ENCODE measurements at places on chromosomes 16 and 17. TPM values are rescaled to one million over a fixed set of nuclear protein-coding genes. Genes with fewer than 3 reads are reported as not detected.

DNA sequence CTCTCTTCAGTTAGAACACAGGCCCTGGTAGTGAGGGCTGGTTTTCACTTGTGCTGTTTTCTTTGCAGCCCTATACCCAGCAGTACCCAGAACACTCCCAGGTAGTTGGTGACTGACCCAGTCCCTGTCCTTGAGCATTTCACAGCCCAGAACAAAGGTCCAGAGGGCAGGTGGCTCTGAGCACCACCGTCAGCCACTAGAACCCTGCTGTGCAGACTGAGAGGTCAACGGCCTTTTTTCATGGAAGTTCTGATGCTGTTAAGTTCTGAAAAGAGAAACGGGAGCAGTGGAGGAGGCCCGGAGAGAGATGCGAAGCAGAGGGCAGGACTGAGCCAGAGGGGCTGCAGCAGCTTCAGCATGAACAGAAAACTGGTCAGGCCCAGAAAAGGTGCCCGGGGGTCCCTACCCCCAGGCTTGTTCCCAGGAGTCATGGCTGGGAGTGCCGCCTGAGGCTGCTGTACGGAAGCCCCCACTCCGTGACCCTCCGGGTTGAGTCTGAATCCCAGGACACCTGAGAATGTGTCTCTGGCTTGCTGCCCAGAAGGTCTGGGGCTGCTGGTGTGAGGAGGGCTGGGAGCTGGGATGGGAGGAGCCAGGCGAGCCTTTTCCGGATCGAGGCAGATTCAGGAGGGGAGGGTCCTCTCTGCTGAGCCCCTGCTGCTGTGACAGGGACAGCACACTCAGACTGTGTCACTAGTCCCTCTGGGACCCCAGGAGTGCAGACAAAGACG, 8.7 kb downstream of the ZNF276 start:
- peaks cover 27% of the 10 kb centered on the region for H3K4me1 ChIP-seq
- no peak overlapping the region for H3K27ac ChIP-seq
- no peaks in the 10 kb centered on the region for H3K27me3 ChIP-seq
- no peak overlapping the region for H3K4me3 ChIP-seq
- DNase-seq, result no peak

DNA sequence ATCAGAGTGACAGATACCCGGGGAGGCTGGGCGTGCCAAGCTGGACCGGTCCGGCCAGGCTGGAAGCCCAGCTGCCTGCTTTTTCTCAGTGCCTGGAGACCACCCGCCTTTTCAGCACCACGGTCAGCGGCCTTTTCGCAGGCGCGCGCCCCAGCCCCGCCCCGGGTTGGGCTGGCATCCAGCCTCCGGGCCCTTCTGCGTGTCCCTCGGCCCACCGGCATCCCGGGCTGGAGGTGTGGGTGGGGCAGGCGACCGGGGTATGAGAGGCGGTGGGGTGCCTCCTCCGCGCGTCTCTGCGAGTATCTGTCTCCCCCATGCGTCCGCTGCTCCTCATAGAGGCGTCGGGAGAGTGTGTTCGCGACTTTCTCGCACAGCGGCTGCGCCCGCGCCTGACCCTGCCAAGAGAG, 102.5 kb downstream of the MRM1 start:
- no peak overlapping the region for H3K27ac ChIP-seq
- peak; percentile 65 for DNase-seq
- peaks cover 5% of the 10 kb centered on the region for H3K4me1 ChIP-seq

DNA sequence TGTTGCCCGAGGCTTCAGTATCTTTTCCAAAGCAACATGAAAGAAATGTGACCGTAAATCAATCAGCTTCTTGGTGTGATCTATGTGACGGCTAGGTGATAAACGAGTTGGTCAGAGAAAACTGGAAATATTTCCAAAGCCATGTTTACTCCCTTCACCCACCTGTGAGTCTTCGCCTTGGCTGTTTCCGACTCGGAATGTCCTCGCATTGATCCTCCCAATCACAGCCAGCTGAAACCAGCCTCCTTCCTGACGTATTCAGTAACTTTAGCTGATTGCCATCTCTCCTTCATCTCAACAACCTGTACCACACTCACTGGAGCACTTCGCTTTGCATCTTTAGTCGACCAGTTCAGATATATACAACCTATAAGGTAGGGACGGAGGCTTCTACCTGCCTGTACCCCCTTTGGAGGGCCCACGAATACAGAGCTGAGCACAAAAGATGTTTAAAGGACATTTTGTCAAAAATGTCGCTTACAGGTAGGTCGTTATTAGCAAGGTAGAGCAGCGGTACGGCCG, 705 bp downstream of the KRABD2 start:
- H3K27me3 ChIP-seq, result no peaks in the 10 kb centered on the region
- DNase-seq, result no peak

GRCh38 chr17:40707745-40708144, 4.2 kb upstream of the KRT24 start:
- H3K36me3 ChIP-seq, result no peaks in the 10 kb centered on the region
- H3K27ac ChIP-seq, result no peak overlapping the region
- no peak for DNase-seq
- H3K4me1 ChIP-seq, result no peaks in the 10 kb centered on the region
- H3K4me3 ChIP-seq, result no peak overlapping the region

- H3K36me3 ChIP-seq, result peaks cover 3% of the 10 kb centered on the region
- DNase-seq, result no peak
- peaks cover 43% of the 10 kb centered on the region for H3K4me1 ChIP-seq
- no peaks in the 10 kb centered on the region for H3K27me3 ChIP-seq
These were observed 10.2 kb downstream of the CYTH1 start for GRCh38 chr17:78771758-78772382.

- DNase-seq, result no peak
- H3K27ac ChIP-seq, result no peak overlapping the region
- H3K36me3 ChIP-seq, result peaks cover 3% of the 10 kb centered on the region
- H3K4me1 ChIP-seq, result peaks cover 21% of the 10 kb centered on the region
- no peaks in the 10 kb centered on the region for H3K27me3 ChIP-seq
- peak overlapping the region; percentile 91 for H3K4me3 ChIP-seq
These were observed 507 bp downstream of the COA3 start for GRCh38 chr17:42798011-42798382.

GRCh38 chr16:4689864-4690704, 3.3 kb upstream of the NUDT16L1 start:
- no peaks in the 10 kb centered on the region for H3K27me3 ChIP-seq
- no peak overlapping the region for H3K4me3 ChIP-seq
- peak overlapping the region; percentile 27 for H3K27ac ChIP-seq
- no peaks in the 10 kb centered on the region for H3K36me3 ChIP-seq

- DNase-seq, result no peak
- peak overlapping the region; percentile 96 for H3K4me3 ChIP-seq
- peak overlapping the region; percentile 99 for H3K27ac ChIP-seq
- no peaks in the 10 kb centered on the region for H3K27me3 ChIP-seq
- no peaks in the 10 kb centered on the region for H3K36me3 ChIP-seq
These were observed 515 bp upstream of the GOSR2 start for GRCh38 chr17:46922487-46922803.

CACNG4 gene
- not detected for total RNA-seq

EXOC3L1 gene
- not detected for total RNA-seq

CLEC18B gene
- total RNA-seq, result not detected

MT1G gene
- total RNA-seq, result 23.8 TPM

TP53TG3 gene
- not detected for total RNA-seq

TP53TG3F gene
- total RNA-seq, result not detected

Data from activated naive CD4-positive, alpha-beta T cell treated with anti-CD3 and anti-CD28 coated beads for 36 hours (primary cell).